CD4-positive, alpha-beta memory T cell (primary cell): ENCODE measurements at places on chromosomes 11 and 22.

DNA sequence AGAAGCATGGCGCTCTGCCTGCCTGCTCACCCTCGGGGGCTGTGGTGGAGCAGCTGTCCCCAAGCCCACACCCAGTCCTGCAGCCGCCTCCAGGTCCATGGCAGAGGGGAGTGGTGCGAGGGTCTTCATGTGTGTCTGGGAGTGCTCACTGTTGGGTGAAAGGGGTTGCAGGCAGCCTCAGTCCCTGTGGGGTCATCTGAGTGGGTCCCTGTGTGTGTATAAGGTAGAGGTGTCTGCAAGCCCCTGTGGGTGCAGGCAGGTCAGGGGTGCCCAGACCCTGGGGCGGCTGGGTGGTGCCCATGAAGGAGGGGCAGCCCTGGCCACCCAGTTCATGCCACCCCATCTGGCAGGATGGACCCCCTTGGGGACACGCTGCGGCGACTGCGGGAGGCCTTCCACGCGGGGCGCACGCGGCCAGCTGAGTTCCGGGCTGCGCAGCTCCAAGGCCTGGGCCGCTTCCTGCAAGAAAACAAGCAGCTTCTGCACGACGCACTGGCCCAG, 4.9 kb downstream of the ALDH3B1 start:
- H3K27me3 ChIP-seq: no peaks in the 10 kb centered on the region
- no peak overlapping the region for H3K4me3 ChIP-seq
- no peak overlapping the region for H3K27ac ChIP-seq
- no peaks in the 10 kb centered on the region for H3K4me1 ChIP-seq
- DNase-seq: no peak

GRCh38 chr11:111736621-111737443, 29.4 kb downstream of the PPP2R1B start:
- DNase-seq: no peak
- peaks cover 19% of the 10 kb centered on the region for H3K36me3 ChIP-seq
- H3K4me3 ChIP-seq: no peak overlapping the region
- no peak overlapping the region for H3K27ac ChIP-seq

GRCh38 chr11:57343825-57344224, 5.7 kb downstream of the P2RX3 start:
- no peak for DNase-seq
- no peak overlapping the region for H3K27ac ChIP-seq
- H3K36me3 ChIP-seq: no peaks in the 10 kb centered on the region
- H3K4me1 ChIP-seq: peaks cover 4% of the 10 kb centered on the region
- H3K27me3 ChIP-seq: no peaks in the 10 kb centered on the region
- no peak overlapping the region for H3K4me3 ChIP-seq

DNA sequence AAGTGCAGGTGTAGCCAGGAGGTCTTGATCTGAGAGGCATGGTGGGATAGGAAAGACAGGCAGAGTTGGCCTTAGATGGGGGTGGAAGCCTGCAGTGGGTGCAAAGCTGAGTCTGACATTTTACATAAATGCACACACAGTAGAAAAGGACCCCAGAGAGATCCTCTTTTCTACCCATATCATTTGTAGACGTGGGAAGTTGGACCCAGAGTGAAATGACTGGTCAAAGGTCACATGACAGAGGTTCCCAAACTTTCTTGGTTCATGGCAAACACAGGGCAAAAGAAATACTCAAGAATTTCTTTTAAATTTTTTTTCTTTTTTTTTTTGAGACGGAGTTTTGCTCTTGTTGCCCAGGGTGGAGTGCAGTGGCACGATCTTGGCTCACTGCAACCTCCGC, 6.2 kb upstream of the FOXRED2 start:
- no peak overlapping the region for H3K4me3 ChIP-seq
- H3K36me3 ChIP-seq: peaks cover 70% of the 10 kb centered on the region
- H3K27me3 ChIP-seq: no peaks in the 10 kb centered on the region
- no peaks in the 10 kb centered on the region for H3K4me1 ChIP-seq
- H3K27ac ChIP-seq: no peak overlapping the region

DNA sequence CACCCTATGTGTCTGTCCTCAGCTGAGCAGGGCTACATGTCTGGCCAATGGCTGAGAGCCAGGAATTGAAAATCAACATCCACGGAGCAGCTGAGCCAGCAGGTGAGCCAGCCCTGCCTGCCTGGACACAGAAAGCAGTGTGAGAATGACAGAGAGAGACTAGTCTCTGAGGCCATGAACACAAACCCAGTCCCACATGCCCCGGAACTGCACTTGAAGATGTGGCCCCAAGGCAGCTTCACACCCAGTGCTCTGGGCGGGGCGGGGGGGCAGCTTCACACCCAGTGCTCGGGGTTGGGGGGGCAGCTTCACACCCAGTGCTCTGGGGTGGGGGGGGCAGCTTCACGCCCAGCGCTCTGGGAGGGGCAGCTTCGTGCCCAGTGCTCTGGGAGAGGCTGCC, 37.6 kb downstream of the TRMU start:
- H3K4me3 ChIP-seq: no peak overlapping the region
- no peak overlapping the region for H3K27ac ChIP-seq
- no peaks in the 10 kb centered on the region for H3K36me3 ChIP-seq

GRCh38 chr11:107669191-107669740, 42.6 kb downstream of the SLN start:
- no peaks in the 10 kb centered on the region for H3K4me1 ChIP-seq
- no peaks in the 10 kb centered on the region for H3K36me3 ChIP-seq
- H3K27ac ChIP-seq: no peak overlapping the region
- no peak for DNase-seq

DNA sequence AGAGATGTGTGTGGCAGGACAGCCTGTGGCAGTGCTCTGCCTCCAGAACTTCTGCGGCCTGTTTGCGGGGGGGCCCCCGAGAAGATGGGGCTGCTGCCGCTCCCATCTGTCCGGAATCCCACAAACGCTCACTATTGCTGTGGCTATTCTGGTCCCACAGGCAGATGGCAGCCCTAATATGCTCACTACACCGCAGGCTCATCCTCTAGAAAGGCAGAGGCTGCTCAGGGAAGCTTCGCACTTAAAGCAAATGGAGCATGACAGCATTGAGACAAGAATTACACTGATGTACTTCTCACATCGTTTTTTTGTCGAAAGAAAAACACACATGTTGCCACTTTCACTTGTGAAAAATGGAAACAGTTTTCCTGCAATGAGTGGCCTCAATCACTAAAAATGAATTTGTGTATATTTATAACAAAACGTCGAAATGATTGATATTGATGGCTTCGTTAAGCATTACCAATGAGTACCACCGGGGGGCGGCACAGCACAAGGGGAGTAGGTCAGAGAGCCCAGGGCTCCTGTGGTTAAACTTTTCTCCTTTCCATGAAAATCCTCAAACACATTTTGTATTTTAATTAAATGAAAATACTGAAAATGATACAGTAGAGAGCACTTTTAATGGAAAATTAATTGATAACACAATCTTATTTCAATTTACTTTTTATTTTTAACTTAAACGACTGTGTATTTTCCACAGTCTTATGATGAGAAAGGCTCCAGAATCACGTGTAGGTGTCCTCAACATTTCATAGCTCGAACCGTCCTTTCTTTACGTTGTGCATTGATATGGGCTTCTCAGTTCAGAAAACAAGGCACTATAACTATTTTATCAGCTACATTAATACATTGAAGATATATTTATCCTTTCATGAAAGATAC, 69.1 kb downstream of the CTTN start:
- DNase-seq: no peak
- H3K36me3 ChIP-seq: no peaks in the 10 kb centered on the region
- no peaks in the 10 kb centered on the region for H3K4me1 ChIP-seq
- H3K27ac ChIP-seq: no peak overlapping the region
- H3K27me3 ChIP-seq: no peaks in the 10 kb centered on the region
- no peak overlapping the region for H3K4me3 ChIP-seq

DNA sequence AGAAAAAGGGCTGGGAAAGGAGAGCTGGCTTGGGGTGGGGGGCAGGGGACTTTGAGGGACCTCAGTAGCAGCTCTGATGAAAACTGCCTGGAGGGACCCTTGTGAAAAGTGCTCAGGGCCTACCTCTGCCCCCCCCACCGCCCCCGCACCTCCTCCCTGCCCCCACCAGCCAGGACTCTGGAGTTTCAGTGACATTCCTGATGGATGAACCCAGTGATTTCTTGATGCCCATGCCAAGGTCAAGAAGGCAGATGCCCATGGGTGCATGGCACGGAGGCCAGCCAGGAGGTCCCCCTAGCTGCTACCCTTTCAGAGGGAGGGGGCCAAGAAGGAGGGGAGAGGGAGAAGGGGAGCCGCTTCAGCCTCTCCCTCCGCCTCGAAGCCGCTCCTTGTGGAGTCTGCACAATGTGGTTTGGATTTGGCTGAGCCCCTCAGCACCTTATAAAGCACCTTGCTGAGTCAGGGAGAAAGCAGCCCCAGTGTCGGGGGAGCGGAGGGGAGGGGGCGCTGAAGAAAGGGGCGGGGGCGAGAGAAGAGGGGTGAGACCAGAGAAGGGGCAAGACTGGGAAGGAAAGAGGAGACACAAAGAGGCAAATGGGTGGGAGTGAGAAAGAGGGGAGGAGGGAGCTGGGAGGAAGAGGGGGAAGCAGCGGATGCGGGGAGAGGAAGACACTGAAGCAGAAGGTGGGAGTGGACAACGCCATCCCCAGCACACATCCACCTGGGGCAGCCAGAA, 2.1 kb upstream of the CLCF1 start:
- no peak for DNase-seq
- H3K27ac ChIP-seq: no peak overlapping the region
- H3K4me3 ChIP-seq: no peak overlapping the region
- no peaks in the 10 kb centered on the region for H3K36me3 ChIP-seq
- H3K4me1 ChIP-seq: peaks cover 39% of the 10 kb centered on the region

DNA sequence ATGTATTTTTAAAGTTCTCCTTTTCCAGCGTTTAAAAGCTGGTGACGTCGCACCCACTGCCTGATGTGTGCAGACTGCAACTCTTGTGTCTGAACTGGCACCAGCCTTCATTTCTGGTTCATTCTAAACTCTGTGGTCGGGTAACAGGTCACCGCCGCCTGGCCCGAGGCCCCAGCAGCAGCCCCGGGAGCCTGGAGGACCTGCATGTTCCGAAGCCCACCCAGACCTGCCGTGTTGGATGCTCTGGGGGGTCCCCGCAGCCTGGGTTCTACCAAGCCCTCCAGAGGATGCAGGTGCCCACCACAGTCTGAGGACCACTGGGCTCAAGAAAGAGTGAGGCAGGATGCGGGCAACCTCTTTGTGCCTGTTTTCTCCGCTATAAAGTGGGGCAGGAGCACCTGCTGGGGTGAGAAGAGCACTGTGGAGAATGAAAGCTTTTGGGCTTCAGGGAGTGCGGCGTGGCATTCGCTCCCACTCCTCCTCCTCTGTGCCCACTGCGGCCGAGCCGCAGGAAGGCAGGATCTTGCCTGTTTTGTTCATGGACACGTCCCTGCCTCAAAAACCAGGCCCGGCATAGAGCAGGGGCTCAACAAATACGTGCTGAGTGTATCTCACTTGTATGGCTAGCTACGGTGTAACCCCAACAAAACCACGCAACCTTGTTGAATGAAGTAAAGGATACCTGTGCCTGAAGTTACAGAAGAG, 40.1 kb downstream of the CERK start:
- H3K4me1 ChIP-seq: no peaks in the 10 kb centered on the region
- no peak for DNase-seq

GRCh38 chr11:117663414-117663813, 133.6 kb downstream of the DSCAML1 start:
- H3K4me1 ChIP-seq: no peaks in the 10 kb centered on the region
- H3K27me3 ChIP-seq: no peaks in the 10 kb centered on the region
- no peak for DNase-seq
- H3K4me3 ChIP-seq: no peak overlapping the region
- no peak overlapping the region for H3K27ac ChIP-seq
